ENCODE measurements at places on chromosomes 3 and 15.

- no peak for DNase-seq
These were observed 287.3 kb upstream of the COL8A1 start for GRCh38 chr3:99351122-99351521.

DNA sequence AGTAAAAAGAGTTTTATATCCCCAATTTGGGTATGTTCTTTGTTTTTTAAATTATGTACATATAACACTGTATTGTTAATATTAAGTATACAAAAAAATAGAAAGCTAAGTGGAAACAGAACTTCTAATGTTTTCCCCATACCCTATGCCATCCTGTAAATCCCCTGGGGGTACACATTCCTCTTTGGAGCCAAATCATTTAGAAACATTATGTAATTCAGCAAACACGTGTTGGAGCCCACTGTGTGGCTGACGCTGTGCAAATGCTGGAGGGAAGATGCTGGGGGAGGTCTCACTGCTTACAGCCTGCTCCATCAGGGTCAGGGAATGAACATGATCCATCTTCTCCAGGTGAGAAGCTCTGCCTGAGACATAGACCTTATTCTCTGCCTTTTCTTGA lies 52.8 kb downstream of the CRTC3 start:
- no peak for DNase-seq

GRCh38 chr15:91896341-91897055 lies 43.0 kb downstream of the SLCO3A1 start:
- DNase-seq: no peak

GRCh38 chr3:22239011-22239410 lies 488.0 kb upstream of the ZNF385D start:
- no peak for DNase-seq

DNA sequence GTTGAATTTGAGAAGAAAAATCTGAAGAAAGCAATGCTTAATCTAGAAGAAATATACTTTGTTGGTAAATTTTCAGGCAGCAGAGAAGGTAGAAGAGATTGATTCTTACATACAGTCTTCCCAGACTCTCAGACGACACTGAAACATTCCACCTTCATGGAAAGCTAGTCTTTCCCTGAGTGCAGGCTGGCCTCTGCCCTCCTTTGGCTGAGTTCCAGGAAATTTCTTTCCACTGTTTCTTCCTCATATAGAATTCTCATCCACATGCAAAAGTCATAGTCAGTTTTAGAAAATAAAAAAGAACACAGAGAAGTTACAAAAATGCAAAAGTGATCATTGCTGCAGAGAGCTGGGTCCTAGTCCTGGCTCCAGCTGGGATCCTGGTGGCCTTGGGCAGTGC lies 142.5 kb upstream of the PRR23C start:
- no peak for DNase-seq

DNA sequence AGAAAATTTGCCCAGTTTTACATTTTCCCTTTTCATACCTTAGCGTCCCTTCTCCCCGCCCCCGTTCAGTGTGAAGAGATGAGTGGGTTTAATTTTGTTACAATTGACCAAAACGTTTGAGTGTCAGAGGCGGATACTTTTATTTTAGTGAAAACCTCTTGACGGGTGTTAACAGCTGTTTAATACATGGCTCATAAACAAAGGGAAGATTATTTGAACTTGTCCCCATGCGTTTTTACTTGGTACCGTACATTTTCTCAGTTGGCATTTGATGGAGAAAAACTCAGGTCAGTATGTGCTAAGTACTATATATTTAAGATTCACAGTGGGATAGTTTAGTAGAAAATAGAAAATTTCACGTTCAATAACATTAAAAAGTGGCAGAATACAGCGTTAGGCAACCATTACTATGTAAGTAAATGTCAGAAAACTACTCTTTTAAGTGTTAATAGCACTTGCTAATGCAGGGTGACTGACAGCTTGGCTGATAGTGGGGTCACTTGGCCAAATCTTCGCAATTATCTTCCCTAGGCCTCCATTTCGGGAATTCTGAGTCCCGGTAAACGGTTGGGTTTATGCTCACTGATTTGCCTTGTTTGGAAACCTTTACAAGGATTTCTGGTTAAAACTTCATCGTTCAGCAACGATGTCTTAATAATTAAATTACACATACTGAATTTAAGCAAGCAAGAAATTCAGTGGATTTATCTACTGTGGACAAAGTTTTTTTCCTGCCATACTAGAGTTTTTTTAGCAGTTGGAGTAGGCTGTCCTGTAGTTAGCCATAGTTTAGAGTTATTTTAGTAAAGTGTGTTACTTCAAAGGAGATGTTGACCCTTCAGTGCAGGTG lies 4.8 kb downstream of the CHD2 start:
- peak; percentile 48 for DNase-seq

All from fibroblast of the aortic adventitia (primary cell).